ENCODE measurements at places on chromosomes 7 and 10.

DNA sequence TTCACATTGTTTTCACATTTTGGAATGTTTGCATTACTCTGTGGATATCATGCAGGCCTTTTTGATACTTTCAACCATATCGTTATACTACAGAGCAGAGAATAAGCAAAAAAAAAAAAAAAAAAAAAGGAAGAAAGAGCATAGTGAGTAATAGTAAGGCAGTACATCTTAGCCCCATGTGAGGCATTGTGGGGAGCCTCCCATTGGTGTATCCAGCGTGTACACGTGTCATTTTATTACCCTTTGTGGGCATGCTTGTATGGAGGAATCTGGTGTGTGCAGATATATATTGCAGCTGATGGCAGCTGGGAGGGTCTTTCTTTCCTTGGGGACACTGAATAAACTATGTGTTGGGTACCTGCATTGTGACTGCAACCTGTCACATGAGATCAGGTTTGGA, 19.6 kb downstream of the R3HCC1L start:
- no peak overlapping the region for H3K4me3 ChIP-seq
- no peak overlapping the region for H3K27ac ChIP-seq
- H3K27me3 ChIP-seq = no peaks in the 10 kb centered on the region
- peaks cover 2% of the 10 kb centered on the region for H3K4me1 ChIP-seq

DNA sequence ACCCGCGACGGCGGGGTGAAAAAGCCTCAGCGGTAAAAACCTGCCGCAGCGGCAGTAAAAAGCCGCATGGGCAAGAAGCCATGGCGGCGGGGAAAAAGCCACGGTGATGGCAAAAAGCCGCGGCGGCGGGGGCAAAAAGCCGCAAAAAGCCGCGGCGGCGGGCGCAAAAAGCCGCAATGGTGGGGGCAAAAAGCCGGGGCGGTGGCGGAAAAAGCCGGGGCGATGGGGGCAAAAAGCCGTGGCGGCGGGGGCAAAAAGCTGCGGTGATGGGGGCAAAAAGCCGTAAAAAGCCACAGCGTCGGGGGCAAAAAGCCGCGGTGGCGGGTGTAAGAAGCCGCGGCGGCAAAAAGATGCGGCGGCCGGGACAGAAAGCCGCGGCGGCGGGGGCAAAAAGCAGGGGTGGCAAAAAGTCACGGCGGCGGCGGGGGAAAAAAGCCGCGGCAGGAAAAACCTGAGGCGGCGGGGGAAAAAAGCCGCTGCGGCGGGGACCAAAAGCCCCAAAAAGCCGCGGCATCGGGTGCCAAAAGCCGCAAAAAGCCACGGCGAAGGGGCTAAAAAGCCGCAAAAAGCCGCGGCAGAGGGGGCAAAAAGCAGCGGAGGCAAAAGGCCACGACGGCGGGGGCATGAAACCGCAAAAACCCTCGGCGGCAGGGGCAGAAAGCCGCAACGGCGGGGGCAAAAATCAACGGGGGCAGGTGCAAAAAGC, 488.5 kb downstream of the ZNF33B start:
- no peaks in the 10 kb centered on the region for H3K4me1 ChIP-seq
- H3K36me3 ChIP-seq = peaks cover 4% of the 10 kb centered on the region
- no peak overlapping the region for H3K4me3 ChIP-seq

GRCh38 chr10:62759599-62760175, 44.8 kb upstream of the ADO start:
- no peak for DNase-seq
- H3K27ac ChIP-seq = no peak overlapping the region
- H3K27me3 ChIP-seq = no peaks in the 10 kb centered on the region
- H3K4me1 ChIP-seq = peaks cover 18% of the 10 kb centered on the region

GRCh38 chr10:48627984-48628609, 23.2 kb upstream of the ARHGAP22 start:
- H3K27ac ChIP-seq = no peak overlapping the region
- no peak overlapping the region for H3K4me3 ChIP-seq
- H3K4me1 ChIP-seq = no peaks in the 10 kb centered on the region
- peaks cover 16% of the 10 kb centered on the region for H3K27me3 ChIP-seq
- no peak for DNase-seq
- H3K36me3 ChIP-seq = no peaks in the 10 kb centered on the region

DNA sequence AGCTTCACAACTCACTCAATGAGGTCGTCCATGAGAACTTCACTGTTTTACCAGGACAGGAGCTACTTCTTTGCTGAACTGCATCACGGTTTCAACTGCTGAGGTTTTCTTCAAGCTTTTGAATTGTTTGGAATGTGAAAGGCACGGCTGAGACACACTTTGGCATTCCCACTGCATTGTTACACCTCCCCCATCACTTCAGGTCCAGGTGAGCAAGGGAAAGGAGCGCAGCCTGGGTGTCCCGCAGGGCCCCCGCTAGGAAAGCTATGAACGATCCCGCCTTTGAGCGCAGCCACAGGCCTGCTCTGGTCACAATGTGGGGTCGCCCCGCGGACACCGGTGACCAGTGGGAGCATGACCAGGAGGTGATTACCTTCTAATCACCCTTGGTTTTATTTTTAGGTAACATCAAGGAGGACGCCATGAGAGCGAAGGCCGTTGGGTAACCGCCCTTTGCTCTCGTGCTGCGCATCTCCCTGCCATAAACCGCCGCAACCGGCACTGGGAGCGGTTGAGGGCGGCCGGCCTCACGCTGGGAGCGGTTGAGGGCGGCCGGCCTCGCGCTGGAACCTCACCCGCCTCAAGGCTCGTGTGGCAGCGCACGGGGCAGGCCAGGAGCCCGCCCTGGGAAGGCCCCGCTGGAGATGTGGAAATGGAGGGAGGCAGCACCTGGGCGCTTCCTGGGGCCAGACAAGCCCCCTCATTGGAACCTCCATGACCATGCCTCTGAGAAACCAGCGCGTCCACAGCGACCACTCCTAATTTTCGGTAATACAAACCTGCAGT, 50.9 kb upstream of the SGMS1 start:
- no peak for DNase-seq
- H3K27ac ChIP-seq = no peak overlapping the region
- peaks cover 9% of the 10 kb centered on the region for H3K4me1 ChIP-seq
- no peak overlapping the region for H3K4me3 ChIP-seq
- H3K27me3 ChIP-seq = no peaks in the 10 kb centered on the region
- H3K36me3 ChIP-seq = peaks cover 5% of the 10 kb centered on the region

Data from T-helper 2 cell treated with Interferon-gamma antibody and Interleukin-4, amounts not matched to agents 5 μg/mL and 100 μg/mL, for 36 hours (primary cell).